NCI-H1930 (cell line): ENCODE measurements at places on chromosomes 1 and 21.
A peak's percentile ranks its signal among the peaks of the same experiment; 100 is the strongest.

GRCh38 chr1:174740249-174740968, 259.3 kb upstream of the CACYBP start:
- no peak for DNase-seq

- no peak for DNase-seq
Measured at GRCh38 chr1:21857142-21857839, 45.2 kb downstream of the LDLRAD2 start.

DNA sequence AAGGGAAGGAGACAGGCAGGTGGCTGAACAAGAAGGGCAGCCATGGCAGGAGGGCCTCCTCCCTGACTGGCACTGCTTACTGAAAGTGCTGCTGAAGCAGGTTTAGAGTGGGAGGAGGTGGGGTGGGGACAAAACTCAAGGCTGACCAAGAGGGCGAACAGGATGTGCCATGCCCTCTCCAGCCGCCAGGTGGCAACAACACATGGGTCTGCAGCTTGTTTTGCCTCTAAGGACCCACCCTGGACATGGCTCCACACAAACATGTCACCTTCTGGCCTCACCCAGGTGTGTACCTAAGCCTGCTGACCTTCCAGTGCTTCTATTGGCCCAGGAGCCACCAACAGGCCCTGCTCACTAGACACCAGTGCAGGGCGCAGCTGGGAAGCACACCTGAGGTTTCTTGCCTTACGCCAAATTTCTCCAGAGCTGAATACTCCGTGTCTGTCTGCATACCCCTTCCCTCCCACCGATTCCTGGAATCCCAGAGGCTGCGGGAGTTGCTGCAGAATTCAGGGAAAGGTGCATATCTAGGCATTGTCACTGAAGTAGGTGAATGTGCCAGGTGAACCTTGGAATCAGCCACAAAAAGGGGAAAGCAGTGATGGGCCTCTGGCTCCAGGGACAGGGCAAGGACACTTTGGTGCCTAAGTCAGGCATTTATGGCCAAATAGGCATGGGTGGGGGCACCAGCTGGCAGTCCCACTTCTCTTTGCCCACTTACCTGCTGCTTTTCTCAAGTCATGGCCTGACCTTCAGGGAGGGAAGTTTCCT, 5.3 kb downstream of the PSRC1 start:
- peak; percentile 30 for DNase-seq

GRCh38 chr1:204846546-204846945, 24.1 kb upstream of the NFASC start:
- DNase-seq = no peak

DNA sequence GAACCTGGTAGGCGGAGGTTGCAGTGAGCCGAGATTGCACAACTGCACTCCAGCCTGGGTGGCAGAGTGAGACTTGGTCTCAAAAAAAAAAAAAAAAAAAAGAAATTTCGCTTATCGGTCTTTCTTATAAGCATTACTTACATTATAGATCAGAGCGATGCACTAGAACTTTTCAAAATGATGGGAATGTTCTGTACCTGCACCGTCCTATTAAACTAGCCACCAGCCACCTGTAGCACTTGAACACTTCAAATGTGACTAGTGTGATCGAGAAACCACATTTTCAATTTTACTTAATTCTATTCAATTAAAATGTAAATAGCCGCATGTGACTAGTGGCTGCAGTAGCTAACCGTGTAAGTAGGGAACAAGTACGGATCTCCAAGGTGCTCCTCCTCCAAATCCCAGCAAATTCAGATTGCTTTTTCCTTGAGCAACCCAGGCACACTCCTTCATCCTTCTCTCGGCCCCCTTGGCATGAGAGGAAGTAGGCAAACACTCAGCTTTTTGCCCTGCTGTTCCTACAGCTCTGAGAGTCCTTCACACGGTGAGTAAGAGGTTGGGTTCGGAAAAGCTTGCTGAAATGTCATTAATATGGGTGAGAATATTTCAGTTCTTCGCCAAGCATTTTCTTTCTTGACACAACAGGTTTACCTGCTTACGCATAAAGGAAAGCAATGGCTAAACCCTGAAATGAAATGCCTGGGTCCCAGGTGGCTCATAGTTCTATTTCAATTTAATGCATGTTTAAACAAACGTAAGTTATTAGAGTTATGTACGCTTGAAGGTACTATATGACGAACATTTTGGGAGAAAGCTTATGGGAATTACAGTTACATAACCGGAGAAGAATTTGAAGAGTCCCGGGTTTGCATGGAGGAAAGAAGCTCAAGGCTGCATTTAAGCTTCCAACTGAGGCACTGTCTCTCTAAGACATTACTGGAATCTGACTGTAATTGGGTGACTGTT, 69.5 kb upstream of the HUNK start:
- DNase-seq = no peak

DNA sequence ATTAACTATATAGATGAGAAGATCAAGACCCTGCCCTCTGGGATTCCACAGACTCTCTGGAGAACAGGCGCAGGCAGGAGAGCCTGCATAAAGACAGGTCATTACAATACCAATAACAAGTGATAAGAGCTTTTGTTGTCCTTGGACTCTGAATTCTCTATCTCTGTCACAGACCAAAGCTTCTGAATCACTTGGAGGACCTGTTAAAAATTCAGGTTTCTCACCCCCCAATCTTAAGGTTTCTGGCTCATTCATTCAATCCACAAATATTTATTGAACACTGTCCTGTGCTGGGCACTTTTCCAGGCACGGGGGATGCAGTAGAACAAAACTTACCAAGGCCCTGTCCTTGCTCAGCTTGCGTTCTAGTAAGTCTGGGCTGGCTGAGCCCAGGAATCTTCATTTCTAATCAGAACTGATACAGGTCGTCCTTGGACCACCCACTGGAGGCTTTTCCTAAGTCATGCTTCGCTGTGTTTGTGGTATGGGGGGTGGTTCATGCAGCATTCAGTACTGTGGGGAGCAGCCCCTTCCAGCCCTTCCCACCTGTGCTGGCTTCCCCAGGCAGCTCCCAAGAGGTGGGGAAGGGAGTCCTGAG, 1.4 kb downstream of the EFNA4 start:
- DNase-seq = no peak

- no peak for DNase-seq
Measured at GRCh38 chr1:232806186-232806510, 932 bp downstream of the MAP10 start.

DNA sequence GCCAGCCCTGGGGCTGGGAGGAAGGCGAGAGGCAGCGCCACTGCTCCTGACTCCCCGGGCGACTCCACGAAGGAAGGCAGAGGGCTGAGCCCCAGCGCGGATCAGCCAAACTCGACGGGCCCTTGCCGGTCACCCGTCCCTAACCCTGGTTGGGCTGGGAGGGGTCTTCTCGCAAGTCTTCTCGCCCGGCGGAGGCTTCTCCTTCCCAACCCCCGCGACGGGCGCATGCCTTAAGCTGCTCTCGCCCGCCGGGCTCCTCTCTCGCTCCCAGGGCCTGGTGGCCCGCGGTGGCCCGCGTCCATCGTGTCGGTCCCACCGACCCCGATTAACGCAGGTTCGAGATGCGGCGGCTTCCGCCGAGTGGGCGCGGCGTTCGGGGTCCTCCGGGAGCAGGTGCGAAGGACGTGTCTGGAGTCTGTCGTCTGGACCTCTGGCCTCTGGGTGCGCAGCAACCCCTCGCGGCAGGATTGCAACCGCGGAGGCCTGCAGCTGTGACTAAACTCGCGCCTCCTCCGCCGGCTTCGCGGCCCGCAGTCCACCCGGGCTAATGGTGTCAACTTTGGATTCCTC, 29.0 kb upstream of the PPM1J start:
- no peak for DNase-seq

DNA sequence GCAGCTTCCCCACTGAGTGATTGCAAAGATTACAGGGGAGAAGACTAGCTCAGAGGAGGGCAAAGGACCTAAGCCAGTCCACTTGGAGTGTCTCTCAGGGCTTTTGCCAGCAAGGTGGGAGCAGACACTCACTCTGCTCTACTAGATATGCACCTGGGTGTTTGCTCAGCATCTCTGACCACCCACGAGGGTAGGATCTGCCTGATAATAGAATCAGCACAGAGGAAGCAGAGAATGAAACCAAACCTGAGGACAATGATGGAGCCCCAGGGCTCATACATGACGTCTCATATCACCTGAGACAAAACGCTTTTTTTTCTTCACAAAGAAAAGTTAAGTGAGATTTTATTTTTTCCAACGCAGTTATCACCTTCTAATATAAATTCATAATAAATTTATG, 79.4 kb downstream of the RRAGC start:
- no peak for DNase-seq

DNA sequence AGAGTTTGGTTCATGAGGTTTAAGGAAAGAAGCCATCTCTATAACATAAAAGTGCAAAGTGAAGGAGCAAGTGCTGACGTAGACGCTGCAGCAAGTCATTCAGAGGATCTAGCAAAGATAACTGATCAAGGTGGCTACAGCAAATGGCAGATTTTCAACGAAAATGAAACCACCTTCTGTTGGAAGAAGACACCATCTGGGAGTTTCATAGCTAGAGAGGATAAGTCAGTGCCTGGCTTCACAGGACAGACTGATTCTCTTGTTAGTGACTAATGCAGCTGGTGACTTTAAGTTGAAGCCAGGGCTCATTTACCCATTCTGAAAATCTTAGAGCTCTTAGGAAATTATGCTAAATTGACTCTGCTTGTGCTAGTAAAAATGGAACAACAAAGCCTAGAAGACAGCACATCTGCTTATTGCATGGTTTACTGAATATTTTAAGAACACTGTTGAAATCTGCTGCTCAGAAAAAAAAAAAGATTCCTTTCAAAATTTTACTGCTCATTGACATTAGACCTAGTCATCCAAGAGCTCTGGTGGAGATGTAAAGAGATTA, 10.5 kb downstream of the MAEL start:
- no peak for DNase-seq

- DNase-seq = no peak
Measured at GRCh38 chr1:85387781-85388180, 77.2 kb downstream of the DDAH1 start.

GRCh38 chr1:231354330-231355020, 16.4 kb downstream of the SPRTN start:
- DNase-seq = no peak

- no peak for DNase-seq
Measured at GRCh38 chr1:209732725-209733124, 23.1 kb upstream of the TRAF3IP3 start.

GRCh38 chr1:111476761-111477309, 3.1 kb downstream of the C1orf162 start:
- DNase-seq = no peak

- DNase-seq = no peak
Measured at GRCh38 chr1:156852418-156852874, 6.5 kb downstream of the INSRR start.

GRCh38 chr1:214303141-214303930, 22.4 kb downstream of the SMYD2 start:
- no peak for DNase-seq

- no peak for DNase-seq
Measured at GRCh38 chr1:228375578-228376261, 30.9 kb downstream of the TRIM11 start.

DNA sequence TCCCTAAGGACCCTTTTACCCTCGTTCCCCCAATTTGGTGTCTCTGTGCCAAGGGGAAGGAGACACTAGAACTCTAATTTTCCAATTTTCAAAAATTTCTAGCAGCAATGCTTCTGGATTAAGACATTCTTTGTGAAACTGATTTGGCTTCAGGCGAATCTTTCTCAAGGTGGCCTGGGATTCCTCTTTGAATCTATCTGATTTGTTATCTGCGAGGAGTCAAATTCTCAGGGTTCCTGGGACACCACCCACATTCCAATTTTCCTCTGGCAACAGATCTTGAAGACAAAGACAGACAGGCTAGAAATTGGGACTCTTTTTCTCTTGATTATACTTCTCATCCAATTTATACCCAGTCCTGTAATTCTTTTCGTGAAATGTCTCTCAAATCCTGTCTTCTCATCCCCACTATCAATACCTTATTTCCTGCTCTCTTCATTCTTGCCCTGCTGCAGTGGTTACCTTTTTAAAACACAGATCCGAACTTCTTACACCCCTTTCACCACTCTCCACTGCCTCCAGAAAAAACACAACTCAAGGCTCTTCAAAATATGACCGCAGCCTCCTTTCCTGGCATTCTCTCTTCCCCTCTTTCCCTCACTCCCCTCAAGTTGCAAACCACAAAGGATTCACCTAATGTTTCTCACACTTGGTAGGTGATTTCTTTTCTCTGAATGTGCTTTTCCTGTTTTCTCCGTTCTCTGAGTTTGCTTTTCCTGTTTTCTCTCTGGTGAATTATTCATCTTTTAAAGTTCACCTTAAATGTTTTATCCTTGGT, 2.7 kb upstream of the MPZL1 start:
- DNase-seq = no peak

DNA sequence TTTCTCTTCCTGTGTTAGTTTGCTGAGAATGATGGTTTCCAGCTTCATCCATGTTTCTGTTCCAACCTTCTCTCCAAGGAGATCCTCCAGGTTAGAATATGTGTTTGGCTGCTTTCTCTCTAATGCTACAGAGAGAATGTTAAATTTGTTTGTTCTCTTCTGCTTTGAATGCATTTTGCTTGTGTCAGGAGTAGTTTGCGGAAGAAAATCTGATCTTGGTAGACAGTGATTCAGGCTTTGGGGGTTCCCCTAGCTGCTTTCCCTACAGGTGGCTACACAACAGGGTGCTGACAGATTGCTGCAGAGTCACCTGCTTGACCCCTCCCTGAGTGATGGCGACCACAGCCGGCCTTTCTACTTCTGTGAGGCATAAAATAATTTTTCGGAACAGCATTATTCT, 41.8 kb downstream of the MACO1 start:
- no peak for DNase-seq

DNA sequence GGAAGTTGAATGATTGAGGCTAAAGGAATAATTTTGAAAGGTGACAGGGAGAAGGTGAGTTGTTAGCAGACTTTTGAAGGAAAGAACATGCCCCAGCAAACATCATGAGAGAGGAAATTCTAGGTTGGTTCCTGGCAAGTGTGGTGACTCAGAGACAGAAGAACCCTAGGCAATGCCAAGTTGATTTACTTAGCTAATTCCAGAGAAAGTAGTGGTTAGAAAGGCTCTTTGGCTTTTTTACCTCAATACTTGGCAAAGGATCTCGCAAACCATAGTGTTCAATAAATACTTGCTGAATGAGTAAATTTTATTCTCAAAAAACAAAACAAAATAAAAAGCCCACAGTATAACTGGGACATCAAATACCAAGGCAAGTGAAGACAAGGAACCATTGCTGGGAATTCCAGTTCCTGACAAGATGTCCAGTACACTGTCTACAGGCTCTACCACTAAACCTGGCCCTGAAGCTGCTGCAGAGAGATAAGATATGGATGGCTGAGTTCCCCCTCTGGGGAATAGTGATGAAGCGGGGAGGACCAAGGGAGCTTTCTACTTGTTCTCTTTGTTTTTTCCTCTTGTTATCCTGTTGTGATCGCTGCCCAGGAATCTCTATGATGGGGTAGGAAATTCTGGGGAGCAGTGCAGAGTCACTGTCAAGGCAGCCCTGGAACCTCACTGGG, 48.2 kb downstream of the IL12RB2 start:
- DNase-seq = no peak
